ENCODE measurements at places on chromosomes 1 and 21.

DNA sequence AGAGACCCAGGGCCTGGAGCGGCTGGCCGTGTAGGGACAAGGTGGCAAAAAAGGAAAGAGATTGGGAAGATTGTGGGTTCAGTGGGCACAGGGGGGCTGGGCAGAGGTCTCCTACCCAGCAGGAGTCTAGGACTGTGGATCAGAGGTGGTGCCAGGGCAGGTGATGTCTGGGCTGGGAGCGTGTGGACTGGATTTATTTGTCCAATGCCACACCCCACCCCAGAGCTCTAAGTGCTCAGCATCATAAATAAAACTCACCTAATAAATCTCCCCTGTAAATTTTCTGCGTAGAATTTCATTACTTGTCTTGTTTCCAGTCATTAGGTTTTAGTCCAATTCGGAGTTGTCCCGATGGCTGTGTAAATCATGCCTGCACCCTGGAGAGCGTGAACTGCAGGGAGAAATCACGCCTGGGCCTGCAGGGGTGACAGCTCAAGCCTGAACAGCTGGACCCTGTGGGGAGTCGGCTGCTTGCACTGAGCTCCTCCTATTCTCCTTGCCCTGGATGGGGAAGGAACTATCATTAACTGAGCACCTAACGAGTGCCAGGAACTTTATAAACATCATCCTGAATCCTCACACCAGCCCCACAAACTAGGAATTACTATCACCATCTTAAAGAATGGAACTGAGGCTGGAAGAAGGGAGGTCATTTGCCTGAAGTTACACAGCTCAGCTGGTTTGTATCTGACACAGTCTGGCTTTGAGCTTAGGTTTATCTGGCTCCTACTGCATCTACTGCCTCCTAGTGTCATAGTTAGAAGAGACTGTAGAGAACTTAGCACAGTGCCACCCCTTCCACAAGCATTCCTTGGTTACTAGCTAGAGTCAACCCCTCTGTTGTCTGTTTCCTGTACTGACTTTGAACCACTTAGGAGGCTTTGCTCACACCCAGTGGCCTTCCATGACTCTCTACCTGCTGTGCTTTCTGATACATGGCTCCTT, 25.0 kb upstream of the POU3F1 start:
- DNase-seq: peak; percentile 28

GRCh38 chr1:201076092-201076491, 36.1 kb downstream of the CACNA1S start:
- no peak for DNase-seq

DNA sequence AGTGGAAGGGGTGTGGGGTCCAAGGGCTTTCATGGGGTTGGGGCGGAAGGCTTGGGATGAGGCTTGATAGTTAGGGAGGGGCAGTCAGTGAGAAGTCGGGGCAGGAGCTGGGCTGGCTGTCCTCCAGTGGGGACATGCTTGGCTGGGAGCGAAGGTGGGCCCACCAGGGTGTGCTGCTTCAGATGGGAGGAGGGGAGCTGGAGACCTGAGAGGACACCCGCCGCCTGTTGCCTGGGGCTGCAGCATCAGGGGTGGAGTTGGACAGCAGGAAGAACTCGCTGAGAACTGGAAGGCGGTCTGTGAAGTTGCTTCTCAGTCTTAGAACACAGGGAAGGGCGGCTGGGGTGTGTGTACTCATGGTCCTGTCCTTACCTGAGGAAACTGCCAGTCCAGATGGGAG, 1.6 kb downstream of the THEM5 start:
- DNase-seq: no peak

DNA sequence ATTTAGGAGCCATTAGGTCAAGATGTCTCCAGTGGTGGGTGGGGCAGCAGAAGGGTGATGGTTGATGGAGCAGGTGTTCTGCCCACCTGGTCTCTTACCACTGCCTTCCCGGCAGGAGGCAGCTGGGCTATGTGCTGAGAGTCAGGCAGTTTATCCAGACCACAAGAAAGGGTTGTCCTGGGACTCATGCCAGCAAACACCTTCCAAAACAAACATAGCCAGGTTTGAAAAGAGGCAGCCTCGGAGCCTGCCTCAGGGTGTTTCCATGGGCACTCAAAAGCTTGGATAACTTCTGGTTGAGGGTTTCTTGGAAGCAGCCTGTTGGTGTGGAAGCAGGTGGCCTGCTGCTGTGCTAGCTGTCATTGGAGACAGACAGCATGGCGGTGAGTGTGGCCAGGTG, 187.2 kb downstream of the PCP4 start:
- no peak for DNase-seq

DNA sequence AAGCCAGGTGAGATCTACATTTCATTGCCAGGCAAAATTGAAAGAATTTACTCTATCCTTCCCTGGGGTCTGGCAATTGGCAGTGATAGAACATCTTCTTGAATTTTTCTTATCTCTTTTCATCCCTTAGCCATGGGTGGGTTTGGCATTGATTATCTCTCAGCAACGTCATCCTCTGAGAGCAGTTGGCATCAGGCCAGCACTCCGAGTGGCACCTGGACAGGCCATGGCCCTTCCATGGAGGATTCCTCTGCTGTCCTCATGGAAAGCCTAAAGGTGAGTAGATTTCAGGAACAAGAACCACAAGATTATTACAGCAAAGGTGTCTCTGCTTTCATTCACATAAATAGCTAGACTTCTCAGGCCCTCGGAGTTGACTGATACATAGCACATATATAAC, 39.3 kb downstream of the NCF2 start:
- no peak for DNase-seq

DNA sequence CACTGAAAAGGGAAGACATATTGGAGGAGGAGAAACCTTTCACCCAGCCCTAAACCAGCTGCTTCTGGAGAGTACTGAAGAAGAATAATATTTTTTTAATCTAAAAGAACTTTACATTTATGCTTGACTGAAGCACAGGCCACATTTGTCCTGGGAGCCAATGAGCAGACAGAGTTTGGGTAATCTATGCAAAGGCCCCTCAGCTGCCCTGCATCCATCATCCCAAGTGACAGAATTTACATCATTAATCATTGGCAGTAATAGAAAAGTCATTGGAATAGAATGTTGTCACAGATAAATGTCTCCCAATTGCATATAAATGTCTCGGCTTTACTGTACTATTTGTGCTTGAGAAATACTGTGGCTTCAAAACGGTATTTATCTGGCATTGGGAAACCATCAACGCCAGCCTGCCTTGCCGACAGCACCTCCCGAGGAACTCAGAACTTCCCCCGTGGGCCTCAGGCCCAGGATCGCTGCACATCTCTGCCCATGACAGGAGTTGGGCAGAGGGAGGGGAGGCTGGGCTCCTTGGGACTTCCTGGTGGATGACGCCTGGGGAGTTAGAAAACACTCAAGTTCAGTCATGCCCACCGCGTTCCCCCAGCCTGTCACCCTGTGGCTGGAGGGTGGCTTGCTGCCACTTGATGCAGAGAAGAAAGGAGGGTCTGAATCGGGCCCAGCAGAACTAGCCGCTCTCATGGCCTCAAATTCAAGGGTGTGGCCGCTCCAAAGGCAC, 133.1 kb downstream of the CAMTA1 start:
- no peak for DNase-seq

- DNase-seq: no peak
These were observed 48.7 kb upstream of the CNTN2 start for GRCh38 chr1:204994086-204994862.

DNA sequence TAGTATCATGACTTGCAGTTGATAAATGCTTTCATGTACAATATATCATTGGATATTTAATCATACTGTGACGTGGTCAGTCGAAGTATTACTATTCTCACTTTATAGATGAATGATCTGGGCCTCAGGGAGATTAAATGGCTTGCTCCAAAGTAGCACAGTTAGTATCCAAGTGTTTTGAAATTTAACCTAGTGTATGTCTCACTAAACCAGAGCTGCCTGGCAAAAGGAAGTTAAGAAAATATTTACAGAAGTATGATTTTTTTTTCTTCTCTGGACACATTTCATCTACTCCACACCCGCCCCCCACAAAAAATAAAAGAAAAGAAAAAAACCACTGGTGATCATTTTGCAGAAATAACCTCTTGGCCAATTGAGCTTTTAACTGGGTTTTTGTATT, 71.9 kb upstream of the CXADR start:
- no peak for DNase-seq

- DNase-seq: no peak
These were observed 329.3 kb downstream of the BARHL2 start for GRCh38 chr1:90387805-90388204.

DNA sequence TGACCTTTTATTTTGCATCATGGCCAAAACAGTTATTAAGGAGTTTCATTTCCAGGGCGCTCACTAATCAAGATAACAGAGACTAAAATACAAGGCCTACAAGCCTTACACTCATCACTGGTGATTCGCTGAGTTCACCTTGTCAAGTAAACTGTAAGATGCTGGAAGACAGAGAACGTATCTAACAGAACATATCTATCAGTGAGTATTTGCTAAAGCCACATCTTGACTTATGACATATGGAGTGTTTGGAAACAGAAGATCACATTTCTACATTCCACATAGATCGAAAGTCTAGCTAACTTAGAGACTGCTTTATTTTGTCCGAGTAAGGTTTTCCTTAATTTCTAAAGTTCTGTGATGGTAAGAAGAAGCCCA, 506.5 kb downstream of the SMYD3 start:
- no peak for DNase-seq

DNA sequence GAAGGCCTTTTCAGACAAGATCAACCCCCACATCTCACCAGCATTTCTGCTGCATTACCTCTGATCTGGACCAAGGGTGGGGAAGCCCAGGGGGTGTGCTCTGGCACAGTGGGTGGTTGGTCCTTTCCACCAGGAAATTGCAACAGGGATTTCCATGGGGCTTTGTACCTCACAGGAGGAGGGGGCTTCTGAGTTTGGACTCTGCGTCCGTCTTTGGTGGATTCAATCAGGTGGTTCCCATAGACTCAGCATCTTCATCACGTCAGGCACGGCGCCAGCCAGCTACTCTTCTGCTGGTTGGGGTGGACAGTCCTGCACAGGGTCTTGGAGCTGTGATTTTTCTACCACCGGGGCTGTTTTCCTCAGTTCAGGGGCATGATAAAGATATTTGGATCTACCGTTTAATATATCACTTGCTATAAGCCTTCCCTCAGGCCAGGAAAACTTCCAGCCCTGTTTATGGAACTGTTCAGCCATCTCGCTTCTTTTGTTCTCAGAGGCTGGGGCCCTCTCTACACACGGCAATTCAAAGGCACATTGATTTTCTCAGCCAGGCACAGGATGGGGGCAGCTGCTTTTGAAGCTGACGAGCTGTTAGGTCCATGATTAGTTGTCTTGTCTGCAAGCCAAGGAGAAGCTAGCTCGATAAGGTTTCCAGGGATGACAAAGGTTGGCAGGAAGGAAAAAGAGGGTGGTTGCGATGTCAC, 467.3 kb downstream of the CAMTA1 start:
- DNase-seq: no peak

DNA sequence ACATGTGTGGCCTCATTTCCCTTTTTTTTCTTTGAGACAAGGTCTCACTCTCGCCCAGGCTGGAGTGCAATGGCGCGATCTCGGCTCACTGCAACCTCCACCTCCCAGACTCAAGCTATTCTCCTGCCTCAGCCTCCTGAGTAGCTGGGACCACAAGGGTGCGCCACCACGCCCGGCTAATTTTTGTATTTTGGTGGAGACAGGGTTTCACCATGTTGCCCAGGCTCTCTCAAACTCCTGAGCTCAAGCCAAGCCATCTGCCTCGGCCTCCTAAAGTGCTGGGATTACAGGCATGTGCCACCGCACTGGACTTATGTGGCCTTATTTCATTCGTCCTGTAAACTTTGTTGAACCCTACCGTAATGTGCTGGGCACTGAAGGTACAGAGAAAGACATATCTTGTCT, 569 bp upstream of the WARS2 start:
- DNase-seq: peak; percentile 63

- DNase-seq: no peak
These were observed 38.0 kb upstream of the HAO2 start for GRCh38 chr1:119330466-119331189.

GRCh38 chr1:75079538-75080290, 54.5 kb upstream of the LHX8 start:
- DNase-seq: no peak

- no peak for DNase-seq
These were observed 360.2 kb downstream of the ADGRL2 start for GRCh38 chr1:82160903-82161302.

GRCh38 chr1:162670928-162671663, 38.8 kb downstream of the DDR2 start:
- no peak for DNase-seq

DNA sequence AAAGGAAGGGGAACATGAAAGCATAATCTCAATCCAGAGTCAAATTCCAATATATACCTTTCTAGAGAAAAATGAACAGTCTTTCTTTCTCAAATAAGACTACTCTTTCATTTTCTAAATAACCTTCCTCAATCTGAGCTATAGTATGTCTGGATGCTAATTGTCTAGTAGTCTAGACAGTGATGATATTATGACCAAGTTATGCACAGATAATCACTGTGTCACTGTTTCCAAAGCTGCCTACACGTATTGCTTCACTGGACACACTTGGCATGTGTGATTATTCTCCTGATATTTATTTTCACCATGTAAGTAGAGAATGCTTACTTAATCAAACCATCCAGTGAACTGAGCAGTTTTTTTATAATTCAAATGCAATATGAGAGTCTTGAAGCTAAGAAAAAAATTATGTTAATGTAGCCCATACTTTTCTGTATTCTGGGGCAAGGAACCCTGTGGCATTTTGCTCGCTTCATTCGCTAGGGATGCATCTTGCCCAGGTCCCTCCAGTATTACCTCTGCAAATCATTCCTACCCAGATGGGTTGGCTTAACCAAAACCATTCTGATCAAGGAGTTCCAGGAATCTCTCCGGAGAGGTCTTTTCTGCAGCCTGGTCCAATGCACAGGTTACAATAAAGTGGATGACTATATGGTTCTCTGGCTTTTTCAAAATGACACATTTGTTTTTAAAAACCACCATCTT, 303.1 kb upstream of the RUNX1 start:
- no peak for DNase-seq

DNA sequence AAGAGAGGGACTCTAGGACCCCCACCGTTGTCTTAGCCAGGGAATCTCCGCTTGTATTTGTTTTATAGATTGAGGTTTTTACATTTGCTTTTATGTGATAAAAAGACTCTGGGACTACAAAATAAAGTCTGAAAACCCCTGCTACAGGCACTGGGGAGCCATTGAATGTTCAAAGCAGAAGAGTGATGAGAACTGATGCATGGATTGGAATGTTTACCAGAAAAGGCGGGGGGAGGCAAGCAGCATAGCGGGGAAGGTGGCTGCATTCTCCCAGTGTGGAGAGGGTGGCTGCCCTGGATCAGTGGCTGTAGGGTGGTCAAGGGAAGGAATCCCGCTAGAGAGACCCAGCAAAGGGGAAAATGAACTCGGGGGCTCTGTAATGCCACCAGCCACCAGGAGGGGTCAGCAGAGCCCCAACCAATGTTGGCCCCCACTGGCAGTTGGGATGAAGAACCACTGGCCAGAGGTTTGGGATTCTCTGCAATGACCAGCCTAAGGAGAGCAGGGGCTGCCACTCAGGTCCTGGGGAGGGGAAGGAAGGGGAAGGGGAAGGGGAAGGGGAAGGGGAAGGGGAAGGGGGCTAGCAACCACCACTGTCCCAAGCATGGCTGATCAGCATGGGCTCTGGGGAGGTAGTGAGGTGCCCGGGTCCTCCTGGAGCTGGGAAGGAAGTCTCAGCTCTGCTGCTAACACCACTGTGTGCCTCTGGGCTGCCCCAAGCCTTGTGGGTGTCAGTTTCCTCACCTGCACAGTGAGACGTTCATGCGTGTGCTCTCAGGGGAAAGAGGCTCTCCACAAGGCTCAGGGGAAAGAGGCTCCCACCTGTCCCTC, 19.2 kb upstream of the PEF1 start:
- DNase-seq: peak; percentile 51

Data from activated CD4-positive, alpha-beta T cell treated with anti-CD3 and anti-CD28 coated beads, Interleukin-2, amount 50 U/mL, for 16 hours (primary cell).